ENCODE measurements at places on chromosomes 5 and 9.

DNA sequence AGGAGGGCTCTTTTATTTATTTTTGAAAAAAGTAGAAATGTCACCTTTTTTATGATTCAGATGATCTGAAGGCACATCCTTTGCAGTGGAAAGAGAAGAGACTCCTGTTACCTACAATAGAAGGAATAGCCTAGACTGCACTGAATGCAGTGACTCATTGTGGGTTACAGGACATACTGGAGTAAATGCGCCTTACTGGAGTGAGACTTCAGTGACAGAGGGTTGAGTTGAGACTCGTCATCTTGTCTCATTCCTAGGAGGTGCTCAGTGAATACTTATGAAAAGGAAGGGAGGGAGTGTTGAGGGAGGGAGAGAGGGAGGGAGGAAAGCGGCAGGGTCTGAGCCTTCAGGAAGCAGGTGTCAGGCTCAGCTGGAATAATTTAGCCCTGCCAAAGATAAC is 25.2 kb downstream of the ANKRA2 start:
- no peak for DNase-seq

DNA sequence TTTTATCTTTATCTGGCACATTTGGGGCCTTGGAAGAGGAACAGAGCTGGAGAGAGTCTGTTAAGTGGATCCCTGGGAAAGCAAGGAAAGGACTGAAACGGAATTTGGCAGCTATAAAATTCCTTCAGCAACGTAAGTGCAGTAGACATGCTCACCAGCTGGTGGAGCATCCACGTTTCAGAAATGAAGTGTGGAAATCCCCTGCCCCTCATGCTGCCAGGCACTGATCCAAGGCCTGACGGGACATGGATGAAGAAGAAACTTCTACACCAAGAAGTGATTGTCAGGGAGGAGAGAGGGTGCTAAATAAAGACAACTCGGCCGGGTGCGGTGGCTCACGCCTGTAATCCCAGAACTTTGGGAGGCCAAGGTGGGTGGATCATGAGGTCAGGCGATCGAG is 209.3 kb downstream of the ROR2 start:
- DNase-seq, result peak; percentile 51

DNA sequence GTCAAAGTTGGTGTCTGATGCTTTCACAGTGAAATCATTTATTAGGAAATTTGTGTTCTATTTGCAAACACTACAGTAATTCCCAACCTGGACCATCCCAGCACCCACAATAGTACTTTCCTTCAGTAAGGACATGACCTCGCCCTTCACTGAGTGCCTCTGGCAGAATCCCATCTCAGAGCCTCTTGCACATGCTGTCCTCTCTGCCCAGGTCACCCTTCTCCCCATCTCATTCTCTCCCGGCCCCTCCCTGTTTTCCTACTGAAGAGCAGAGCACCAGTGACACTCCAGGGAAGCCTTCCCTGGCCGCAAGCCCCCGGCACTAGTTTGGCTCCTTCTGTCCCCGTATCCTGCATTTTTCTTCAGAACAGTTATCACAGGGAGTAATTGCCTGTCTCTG is 220.4 kb downstream of the MAPKAP1 start:
- no peak for DNase-seq

GRCh38 chr5:165004175-165004574 is 1498.8 kb downstream of the MAT2B start:
- no peak for DNase-seq

- DNase-seq, result no peak
Measured at GRCh38 chr5:170704417-170705192, 78.9 kb upstream of the GABRP start.
